RPMI7951 (cell line): ENCODE measurements at places on chromosomes 12 and 14. TPM values are rescaled to one million over a fixed set of nuclear protein-coding genes. Genes with fewer than 3 reads are reported as not detected.
A peak's percentile ranks its signal among the peaks of the same experiment; 100 is the strongest.

GRCh38 chr14:98131406-98131805 lies 1140.6 kb downstream of the BCL11B start:
- peak; percentile 15 for DNase-seq

DNA sequence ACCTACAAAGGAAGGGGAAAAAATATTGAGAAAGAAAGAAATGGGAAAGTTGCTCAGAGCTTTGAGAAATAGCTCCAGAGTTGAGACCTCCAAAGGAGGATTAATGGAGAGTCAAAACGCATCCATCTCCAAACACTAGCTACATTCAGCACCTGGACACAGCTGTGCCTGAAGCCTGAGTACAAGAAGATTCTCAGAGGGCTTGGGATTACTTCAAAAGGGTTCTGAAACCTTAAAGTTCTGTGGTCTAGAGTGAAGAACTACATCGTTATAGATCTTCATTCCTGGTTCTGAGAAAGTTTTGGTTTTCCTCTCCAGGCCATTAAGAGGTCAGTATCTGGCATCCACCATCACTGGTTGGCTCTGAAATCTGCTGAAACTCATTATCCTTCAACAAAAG lies 10.5 kb upstream of the TMED10 start:
- DNase-seq = no peak

DNA sequence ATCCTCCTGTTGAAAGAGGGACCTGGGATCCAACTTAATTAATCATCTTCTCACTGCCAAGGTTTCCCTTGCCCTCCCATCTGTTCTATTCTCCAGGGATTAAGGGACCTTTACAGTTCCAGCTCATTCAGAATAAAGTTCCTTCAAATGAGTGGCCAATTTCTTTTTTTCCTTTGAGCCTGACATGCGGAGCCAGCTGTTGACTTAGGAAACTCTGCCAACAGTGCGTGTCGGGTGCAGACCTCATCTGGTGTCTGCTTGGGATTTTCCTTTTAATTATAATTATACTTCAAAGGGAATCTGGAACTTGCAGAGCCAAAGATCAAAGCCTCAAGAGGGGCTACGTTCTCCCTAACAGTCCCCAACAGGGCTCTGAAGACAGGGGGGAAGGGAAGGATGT lies 64.8 kb downstream of the CCDC60 start:
- DNase-seq = no peak

DNA sequence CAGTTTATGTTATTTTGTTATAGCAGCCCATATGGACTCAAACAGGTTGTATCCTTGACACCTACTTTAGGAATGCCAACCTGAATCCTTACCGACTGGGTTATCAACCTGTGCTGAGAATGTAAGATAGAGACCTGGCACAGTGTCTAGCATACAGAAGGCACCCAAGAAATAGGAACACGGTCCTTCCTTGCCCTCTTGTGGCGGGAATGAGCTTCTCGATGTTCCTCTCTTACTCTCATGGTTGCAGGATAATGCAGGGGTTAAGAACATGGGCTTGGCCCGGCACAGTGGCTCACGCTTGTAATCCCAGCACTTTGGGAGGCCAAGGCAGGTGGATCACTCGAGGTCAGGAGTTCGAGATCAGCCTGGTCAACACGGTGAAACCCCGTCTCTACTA lies 6.5 kb downstream of the C12orf43 start:
- peak; percentile 22 for DNase-seq

DNA sequence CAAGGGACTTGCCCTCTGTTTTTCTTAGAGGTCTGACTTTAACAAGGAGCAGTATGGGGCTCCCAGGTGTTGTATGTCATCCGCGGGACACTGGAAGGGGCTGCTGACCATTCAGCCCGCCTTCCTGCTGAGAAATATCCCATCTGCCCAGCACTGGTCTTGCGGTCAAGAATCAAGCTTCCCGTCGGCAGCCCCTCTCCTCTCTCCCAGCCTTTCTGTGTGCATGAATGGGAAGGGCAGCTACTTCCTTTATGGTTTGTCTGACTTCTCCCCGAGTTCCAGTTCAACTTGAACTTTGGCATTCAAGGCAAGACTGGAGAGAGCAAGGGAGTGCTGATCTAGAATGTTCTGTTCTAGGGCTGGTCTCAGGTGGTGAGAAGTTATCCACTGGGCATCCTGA lies 51.5 kb downstream of the PSMA6 start:
- no peak for DNase-seq

DNA sequence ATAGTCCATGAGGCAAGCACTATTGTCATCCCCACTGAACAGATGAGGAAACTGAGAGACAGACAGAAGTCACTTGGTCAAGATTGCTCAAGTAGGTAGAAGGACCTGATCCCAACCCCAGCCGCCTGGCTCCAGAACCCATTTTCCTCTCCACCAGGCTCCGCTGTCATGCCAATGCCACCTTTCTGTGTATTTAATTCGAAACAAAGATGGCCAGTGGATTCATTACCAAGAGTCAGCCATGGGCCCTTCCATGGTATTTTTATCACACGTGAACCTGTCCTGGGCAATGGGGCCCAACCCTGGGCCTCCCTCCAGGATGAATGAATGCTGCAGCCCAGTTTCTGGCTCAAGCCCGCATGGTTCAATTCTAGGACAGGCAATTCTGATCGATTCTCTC lies 673.4 kb downstream of the BCL11B start:
- no peak for DNase-seq

The SELPLG gene
- 0.88 and 1.7 TPM in 2 replicates for total RNA-seq

The LRP1-AS gene
- total RNA-seq = not detected in 2 replicates

The GZMH gene
- total RNA-seq = not detected in 2 replicates

The ENDOU gene
- total RNA-seq = 0.24 TPM in 1 of 2 replicates, not detected in the other

The CCDC196 gene
- total RNA-seq = not detected in 2 replicates

The SERPINA3 gene
- 0.96 and 1.5 TPM in 2 replicates for total RNA-seq

The PIWIL1 gene
- not detected in 2 replicates for total RNA-seq
